ENCODE measurements at places on chromosomes 7 and 10.

DNA sequence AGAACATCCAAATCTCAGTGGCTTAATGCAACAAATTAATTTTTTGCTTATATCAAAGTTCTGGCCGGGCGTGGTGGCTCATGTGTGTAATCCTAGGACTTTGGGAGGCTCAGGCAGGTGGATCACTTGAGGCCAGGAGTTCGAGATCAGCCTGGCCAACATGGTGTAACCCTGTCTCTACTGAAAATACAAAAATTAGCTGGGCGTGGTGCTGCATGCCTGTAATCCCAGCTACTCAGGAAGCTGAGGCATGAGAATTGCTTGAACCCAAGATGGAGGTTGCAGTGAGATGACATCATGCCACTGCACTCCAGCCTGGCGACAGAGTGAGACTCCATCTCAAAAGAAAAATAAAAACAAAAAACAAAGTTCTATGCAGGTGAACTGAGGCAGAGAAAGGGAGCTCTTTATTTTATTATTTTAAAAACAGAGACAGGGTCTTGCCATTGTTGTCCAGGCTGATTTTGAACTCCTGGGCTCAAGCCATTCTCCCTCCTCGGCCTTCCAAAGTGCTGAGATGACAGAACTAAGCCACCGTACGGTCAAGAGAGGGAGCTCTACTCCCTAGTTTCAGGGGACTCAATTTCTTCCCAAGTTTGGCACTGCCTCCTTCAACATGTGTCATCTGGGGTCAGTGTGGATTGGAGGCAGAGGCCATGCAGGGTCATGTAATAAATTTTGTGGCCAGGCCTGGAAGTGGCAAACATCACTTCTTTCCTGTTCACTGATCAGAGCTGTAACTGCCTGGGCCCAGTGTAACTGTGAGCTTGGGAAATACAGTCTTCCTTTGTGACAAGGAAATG lies 2.4 kb downstream of the ADCK2 start:
- DNase-seq, result no peak

DNA sequence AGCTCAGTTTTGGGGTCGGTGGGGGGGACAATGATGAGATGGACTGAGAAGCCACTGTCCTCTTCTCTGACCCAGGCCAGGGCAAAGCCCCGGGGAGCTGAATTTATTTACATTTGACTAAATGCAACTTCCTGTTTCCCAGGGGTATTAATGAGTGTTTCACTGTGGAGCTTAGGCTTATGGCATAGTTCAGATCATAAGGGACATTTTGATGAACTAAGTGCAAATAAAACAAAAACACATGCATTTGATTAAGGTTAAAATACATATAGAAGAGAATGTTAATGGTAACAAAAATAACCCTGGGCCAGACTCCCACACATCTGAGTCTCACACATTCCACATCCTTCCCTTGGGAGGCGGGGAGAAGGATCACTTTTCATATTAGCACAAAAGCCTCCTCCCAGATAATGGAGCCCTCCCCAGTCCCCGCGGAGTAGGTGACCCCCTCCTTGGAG lies 320.6 kb downstream of the FRMD4A start:
- DNase-seq, result no peak

GRCh38 chr7:114740095-114740494 lies 181.8 kb upstream of the MDFIC start:
- DNase-seq, result no peak

GRCh38 chr10:73971636-73972354 lies 26.1 kb upstream of the VCL start:
- DNase-seq, result no peak

GRCh38 chr7:120832803-120833202 lies 25.1 kb downstream of the TSPAN12 start:
- no peak for DNase-seq
